ENCODE measurements at places on chromosomes 7 and 10.

DNA sequence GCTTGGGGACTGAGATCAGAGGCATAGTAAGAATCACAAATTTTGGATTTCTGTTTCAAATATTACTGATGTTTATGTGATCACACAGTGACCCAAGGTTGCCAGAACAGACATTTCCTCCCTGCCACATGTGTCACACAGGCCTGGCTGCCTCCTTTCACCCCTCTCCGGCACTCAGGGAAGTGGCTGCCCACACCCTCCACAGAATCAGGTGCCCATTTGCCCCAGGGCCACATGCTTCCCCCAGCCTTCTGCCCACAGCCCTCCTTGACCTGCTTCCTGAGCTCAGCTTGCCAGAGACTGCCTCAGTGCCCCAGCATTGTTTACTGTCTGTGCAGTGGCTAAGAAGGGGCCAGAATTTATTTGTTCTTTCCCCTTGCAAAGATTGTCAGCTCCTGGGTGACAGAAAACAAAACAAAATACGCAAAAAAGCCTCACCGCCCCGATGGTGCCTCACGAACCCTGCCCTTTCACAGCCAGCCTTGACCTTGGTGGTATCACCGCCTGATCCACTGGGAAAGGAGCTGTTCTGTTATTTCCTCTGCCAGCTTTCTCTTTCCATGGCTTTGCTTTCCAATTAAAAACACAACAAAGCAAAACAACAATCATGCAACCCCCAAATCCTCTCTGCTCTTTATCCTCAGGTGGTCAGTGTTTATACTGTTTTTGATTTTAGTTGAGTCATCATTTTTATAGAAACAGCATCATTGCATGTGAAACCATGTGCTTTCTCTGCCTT lies 52.8 kb downstream of the CHN2 start:
- DNase-seq = no peak

- DNase-seq = no peak
These were observed 23.5 kb upstream of the DDX50 start for GRCh38 chr10:68877482-68878110.

DNA sequence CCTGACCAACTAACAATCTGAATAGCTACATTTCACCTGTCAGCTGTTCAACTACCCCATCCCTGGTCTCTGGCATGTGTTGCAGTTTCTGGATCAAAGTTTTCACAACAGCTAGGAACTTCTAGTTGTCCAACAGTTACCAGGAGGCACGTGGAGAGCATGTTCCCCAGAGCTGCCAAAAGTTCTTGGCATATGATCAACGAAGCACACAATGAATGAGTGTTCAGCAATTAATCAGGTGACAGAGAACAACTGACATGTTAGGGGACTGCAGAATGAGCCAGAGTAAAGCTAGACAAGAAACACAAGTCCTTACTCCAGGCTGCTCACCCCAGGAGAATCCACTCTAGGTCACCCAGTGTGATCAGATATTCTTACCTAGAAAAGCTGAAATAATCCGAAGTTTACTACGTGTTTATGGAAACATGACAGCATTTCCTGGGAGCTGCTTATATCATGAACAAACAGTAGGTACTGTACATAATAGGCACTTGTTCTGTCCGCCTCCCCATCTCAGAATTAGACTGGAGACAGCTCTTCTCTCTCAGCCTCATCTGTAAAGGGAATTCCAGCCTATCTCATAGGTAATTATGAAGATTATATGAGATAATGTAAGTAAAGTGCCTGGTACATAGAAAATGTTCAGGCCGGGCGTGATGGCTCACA lies 50.6 kb downstream of the ZNF438 start:
- no peak for DNase-seq

GRCh38 chr10:128152741-128153580 lies 26.7 kb upstream of the MKI67 start:
- DNase-seq = no peak

DNA sequence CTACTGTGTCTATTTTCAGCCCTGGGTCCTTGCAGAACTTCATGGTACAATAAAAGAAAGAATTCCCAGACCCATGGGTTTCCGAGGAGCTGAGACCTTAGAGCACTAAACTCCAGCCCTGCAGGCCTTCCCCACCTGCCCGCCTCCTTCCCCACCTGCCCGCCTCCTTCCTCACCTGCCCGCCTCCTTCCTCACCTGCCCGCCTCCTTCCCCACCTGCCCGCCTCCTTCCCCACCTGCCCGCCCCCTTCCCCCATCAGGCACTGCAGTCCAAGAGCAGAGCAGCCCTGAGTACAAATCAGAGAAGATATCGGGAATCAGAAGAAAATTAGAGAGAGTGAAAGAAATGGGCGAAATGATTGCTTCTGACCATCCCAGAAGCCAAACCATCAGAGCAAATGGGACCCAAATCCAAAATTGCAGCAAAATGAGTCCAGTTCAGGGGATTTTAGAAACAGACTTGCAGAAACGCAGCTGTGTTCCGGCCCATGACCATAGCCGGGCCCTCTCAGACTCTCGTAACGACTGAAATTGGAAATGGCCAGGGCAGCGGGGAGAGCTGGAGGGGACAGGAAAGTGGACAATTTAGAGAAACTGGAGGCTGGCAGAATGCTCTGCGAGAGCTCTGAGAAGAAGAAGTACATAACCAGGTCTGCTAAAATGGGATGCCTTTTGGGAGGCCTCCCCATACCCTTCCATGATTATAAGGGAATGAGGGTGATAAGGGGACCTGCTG lies 568.4 kb downstream of the TCERG1L start:
- DNase-seq = no peak

DNA sequence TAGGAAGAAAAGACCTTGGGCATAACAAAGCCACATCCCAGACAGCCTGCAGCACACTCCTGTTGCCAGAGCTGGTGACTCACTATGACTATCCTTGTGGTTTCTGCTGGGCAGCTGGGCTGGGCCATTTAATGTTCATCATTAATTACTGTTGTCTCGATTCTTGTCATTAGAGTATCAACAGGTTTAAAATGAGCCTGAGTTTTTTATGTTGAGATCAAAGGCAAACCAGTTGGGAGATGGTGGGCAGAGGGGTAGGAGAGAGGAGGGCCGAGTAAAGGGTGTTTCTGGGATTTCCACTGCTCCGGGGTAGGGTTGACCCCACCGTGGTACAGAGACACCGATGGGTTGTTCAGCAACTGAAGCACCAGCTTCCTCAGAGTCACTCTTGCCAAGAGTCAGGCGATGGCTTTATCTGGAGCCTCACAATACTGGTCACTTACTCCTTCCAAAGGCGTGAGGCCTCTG lies 128.7 kb upstream of the LYZL1 start:
- DNase-seq = no peak

- peak; percentile 96 for DNase-seq
These were observed 3.7 kb upstream of the IFIT1B start for GRCh38 chr10:89373916-89374711.

GRCh38 chr10:119206603-119207365 lies 587 bp upstream of the GRK5 start:
- DNase-seq = peak; percentile 83

GRCh38 chr10:3409928-3410327 lies 237.3 kb upstream of the PITRM1 start:
- no peak for DNase-seq

DNA sequence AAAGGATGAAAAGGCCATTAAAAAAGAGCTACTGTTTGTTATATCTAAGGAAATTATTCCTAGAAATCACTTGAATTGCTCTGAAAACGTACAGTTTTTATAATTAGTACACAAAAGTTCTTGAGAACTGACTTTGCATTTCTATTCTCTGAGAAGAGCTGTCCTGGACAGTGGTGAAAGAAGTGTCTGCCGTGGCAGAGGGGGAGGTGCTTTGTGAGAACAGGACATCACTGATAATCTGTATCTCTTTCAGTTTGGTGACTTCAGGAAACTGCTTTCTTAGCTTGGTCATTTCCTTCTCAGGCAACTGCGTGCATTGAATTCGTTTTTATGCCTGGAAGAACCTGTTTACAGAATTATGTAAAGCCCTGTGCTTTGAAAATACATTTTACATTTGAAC lies 52.1 kb downstream of the POLL start:
- no peak for DNase-seq

GRCh38 chr10:5411941-5412276 lies 448 bp upstream of the NET1 start:
- DNase-seq = no peak

- DNase-seq = no peak
These were observed 27.3 kb upstream of the SFRP5 start for GRCh38 chr10:97798958-97799610.

GRCh38 chr7:92632791-92633190 lies 42.6 kb upstream of the FAM133B start:
- no peak for DNase-seq

GRCh38 chr7:136234040-136234439 lies 256.9 kb upstream of the MTPN start:
- no peak for DNase-seq

DNA sequence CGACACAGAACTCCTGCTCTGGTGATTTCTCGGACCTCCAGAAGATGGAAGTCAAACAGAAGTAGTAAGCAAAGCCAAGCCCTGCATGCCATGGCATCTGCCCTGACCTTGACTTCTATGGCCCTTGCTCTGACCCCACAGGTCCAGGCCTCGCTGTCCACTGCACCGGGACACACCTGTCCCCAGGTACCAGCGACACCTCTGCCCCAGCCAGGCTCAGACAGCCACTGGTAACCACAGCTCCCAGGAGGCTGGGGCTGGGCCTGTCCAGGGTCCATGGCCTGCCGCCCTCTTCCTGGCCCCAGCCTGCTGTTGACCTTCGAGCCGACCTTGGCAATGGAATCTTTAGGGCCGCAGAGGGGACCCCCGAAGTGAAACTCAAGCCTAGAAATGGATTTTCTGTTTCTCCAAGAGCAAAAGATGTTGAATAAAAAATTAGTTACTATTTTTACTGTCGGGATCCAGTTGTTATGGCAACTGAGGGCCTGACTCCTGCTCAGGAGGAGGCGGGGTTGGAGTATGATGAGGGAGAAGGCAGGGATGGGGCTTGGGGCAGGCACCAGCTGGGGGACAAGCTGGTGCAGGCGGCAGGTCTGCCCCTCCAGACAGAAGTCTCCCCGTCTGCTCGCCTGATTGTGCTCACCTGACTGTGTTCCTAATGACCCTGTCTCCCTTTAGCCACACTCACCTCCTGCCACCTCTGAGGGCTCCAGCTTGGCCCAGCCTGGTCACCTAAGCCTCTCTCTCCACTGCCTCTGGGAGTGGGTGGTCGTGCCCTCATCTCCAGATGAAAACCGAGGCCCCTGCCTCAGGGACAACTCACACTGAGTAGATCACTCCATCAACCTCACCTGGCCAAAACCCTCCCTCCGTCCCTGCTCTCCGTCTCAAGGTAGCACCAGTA lies 4.1 kb upstream of the MMD2 start:
- no peak for DNase-seq

DNA sequence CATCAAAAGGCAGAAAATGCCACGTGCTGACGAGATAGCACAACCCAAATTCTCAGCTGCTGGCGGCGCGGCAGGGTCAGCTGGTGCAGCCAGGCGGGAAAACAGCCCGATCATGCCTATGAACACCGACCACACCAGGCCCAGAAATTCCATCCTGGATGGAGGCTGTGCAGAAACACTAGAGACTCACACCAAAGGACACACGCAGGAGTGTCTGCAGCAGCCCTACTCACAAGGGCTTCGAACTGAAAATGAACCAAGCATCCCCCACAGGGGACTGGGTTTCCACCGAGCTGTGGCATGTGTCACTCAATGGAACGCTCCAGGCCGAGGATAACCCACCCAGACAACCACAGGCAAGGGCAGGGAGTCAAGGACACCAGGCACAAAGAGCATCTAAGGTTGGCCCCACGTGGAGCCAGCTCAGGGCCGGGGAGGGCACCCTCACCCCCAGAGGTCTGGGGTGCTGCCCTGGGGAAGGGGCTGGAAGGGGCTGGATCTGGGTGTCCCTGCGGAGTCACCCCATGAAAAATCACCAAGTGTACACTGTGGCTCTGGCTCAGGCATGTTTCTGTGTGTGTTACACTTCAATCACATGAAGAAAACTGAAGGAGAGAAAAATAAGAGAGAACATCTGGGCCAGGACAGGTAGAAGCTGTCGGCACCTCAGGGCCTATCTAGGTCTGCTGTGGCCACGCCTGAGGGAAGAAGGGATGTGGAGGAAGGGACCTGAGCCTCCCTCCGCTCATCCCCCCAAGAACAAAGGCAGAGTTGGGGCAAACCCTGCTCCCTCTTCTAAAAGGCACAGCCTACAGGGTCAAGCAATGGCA lies 33.0 kb downstream of the RASGEF1A start:
- no peak for DNase-seq

- DNase-seq = peak; percentile 88
These were observed 426 bp downstream of the SYPL1 start for GRCh38 chr7:106111655-106112117.

GRCh38 chr7:122550545-122550944 lies 148.4 kb downstream of the RNF133 start:
- DNase-seq = no peak

- DNase-seq = no peak
These were observed 7.8 kb downstream of the ABLIM1 start for GRCh38 chr10:114650266-114650665.

GRCh38 chr7:142323706-142324105 lies 65.8 kb upstream of the PRSS58 start:
- peak; percentile 86 for DNase-seq

GRCh38 chr7:99409806-99410205 lies 1.0 kb downstream of the BUD31 start:
- no peak for DNase-seq

DNA sequence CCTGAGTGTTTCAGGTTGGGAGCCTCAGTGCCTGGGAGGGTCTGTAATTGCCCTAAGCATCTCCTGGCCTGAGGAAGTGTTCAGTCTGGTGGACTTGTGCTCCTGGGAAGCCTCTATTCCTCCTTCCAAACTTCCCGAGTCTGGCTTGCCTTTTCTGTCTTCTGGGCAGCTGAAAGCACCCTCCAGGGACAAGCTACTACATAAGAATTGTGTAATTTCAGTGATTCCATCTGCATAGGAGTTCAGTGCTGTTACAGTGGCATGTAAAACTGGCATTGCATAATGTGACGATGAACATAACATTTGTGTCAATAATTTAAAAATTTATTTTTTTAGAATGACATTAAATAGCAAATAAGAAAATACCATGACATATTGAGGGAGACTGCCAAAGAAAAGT lies 109.3 kb downstream of the AOAH start:
- DNase-seq = no peak

DNA sequence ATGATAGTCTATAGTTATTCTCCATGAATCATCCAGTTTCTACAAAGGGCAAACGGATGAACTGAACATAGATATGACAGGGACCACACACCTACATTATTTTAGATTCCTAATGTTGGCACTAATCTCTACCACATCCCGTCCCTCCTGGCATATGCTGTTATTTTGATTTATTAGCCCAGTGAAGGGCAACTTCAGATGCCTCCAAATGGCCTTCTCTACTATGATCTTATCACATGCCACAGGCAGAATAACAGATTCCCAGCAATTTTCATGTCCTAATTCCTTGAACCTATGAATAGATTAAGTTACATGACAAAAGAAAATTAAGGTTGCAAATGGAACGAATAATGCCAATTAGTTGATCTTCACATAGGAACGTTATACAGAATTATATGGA lies 474.7 kb downstream of the ANKRD7 start:
- DNase-seq = no peak

- no peak for DNase-seq
These were observed 52.6 kb downstream of the OGDH start for GRCh38 chr7:44658979-44659378.

- peak; percentile 81 for DNase-seq
These were observed 72.8 kb downstream of the CCNY start for GRCh38 chr10:35409094-35409582.
